ENCODE measurements at places on chromosomes 2 and 18.

DNA sequence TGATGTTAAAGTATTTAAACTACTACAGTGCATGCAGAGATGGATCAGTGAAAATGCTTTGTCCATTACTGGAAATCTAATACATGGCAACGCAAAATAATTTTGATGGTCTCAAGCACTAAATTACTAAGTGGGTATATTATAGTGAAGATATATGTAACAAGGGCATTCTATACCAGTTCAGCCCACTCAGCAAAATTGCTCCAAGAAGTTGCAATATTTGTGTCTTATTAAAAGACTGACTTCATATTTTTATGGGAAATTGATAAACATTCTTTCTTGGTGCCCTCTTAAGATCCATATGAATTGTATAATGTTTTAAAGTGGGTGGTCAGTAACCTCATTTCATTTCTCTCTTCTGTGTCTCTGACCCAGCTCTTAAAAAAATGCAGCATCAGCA lies 343.1 kb upstream of the MEX3C start:
- DNase-seq, result no peak

DNA sequence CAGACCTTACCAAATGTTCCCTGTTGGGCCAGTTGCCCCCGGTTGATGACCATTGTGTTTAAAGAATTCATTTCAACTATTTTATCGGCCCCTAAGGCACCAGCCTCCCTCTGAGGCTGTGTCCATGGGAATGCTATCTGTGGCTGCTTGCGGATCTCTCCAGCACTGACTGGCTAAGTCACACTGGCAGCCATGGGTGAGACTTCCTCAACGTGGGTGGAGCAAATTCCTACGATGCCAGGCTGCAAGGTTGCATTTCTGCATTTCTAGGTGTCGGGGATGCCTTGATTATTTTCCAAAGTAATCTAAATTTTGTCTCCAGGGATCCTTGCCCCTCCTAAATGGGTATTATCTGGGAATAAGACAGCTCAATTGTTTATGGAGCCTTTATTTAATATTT lies 6.2 kb downstream of the CXCR4 start:
- no peak for DNase-seq

GRCh38 chr2:39127973-39128372 lies 7.1 kb upstream of the SOS1 start:
- DNase-seq, result no peak

GRCh38 chr2:127302168-127302567 lies 8.2 kb upstream of the ERCC3 start:
- no peak for DNase-seq

GRCh38 chr2:218010140-218010983 lies 7.6 kb upstream of the TNS1 start:
- no peak for DNase-seq

DNA sequence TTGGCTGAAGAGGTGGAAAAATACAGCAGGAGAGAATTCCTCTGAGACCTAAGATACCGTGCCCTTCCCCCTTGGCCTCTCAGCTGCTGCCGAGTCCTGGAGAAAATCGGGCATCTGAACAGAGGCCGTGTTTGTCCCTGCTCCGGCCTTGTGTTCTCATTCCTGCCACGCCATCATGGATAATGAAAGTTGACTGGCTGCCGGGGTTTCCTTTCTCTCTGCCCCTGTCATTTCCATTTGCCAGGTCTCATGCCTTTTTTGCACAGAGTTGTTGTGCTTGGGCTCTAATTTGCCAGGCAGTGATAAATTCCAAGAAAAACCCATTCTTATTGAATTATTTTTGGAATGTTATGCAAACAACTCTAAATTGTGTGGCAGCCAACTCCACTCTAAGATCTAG lies 496.9 kb upstream of the TNP1 start:
- no peak for DNase-seq

- DNase-seq, result no peak
These were observed 51.7 kb upstream of the DAPL1 start for GRCh38 chr2:158743466-158743865.

DNA sequence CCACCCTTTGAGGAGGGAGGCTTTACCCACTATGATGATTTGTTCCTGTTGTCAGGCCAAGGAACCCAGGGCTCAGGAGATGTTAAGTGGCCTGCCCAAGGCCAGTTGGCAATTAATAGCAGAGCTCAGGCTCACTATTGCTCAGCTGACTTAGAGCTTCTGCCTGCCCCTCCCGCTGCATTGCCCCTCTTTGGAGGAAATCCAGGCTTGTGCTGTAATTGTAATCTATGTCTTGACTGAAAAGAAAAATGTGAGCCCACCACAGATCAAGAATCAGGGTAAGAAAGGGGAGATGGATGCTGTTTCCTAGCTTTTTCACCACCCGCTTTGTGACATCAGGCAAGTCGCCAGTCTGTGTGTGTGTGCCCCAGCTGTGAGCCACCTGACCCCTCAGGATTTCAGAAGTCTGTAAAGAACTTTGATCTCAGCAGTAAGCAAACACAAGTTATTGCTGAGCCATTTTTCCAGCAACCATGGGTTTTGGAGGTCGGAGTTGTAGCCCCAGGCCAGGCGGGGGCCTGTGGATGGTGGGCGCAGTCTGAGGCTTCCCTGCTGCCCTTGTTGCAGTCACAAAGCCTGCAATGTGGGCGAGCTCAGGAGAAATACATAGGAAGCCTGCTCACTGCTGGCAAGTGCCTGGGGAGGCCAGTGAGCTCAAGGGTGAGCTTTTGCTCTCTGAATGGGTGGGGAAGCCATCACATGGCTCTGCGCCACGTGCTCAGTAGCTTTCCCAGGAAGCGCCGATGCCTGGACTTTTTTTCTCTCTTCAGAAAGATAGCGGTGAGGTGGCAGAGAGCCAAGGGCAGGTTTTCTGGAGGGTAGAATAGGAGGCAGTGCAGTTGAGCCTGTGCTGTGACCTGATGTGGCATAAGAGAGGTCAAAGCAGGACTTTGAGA lies 6.1 kb downstream of the CABLES1 start:
- no peak for DNase-seq

- DNase-seq, result no peak
These were observed 1.7 kb downstream of the FOSL2 start for GRCh38 chr2:28394331-28394877.

- DNase-seq, result no peak
These were observed 304.1 kb upstream of the FAM98A start for GRCh38 chr2:33903215-33903614.

DNA sequence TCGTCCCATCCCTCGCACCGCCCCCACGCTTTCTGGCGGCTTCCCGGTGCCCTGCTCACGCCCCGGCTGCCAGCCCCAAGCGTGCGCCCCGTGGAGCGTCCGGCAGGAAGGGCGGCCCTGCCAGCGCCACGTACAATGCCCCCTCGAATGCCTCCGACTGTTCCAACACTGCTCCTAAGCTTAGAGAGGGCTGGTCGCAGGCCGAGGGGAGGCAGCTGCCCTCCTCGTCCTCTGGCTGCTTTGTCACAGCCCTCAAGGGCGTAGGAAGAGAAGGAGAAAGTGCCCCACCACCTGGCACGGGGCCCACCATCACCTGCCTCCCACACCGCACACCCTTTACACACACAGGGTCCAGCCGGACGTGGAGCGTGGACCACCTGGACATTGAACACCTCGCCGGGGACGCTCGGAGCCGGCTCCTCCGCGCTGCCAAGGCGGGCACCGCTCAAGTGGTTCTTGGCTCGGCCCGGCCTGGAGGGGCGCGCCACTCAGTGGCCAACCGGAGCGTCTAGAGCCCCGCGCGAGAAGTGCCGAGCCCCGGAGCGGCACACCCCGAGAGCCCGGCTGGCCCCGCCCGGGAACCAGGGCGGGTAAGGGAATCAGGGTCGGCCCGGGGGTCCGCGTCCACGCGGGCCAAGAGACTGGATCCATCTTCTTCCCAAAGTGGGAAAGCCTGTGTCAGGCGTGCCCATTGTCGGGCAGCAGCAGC lies 830 bp downstream of the DNER start:
- DNase-seq, result no peak

DNA sequence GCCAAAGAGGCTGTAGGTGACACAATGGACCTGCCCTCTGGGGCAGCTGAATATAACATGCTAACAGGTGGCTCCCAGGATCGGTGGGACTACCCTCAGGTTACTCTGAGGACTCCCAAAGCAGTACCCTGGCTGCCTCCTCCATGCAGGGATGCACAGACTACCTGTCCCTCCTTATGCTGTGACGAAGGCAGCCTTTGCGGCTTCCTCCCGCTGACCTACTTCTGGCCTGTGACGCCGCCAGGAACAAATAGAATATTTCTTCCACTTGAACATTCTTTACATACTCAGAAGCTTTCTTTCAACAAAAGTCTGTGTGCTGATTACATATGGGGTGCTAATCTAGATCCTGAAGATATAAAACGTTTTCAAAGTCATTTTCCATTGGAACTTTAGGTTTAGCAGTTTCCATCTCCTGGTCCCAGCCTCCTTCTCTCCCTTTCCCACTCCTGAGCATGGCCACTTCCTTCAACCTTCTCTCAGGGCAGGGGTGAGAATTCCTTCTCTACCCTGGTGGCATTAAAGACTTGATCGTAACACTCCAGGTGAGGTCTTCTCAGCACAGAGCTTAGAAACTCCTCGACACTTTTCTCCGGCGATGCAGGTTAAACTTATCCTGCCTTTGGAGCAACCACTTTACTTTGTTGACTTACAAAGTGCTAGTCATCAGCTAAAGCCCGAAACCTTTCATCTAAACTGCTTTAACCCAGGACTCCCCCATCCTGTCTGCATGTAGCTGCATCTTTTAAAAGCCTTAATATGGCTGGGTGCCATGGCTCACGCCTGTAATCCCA lies 58.9 kb upstream of the STK17B start:
- no peak for DNase-seq

GRCh38 chr2:101619191-101619591 lies 78.3 kb upstream of the MAP4K4 start:
- no peak for DNase-seq

GRCh38 chr2:162082036-162082435 lies 8.0 kb upstream of the DPP4 start:
- no peak for DNase-seq

DNA sequence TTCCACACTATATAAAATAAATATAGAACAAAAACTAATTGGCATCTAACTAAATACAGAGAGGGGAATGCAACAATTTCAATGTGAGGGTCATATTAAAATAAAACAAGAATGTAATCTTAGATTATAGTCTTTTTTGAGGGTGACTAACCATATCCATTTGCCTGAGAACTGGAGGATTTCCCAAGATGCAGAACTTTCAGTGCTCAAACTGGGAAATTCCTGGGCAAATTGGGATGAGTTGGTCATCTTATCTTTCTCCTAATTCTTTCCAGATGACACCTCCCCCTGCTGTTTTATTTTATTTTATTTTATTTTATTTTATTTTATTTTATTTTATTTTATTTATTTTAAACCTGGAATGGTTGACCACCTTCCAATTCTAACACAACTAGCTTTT lies 846.2 kb downstream of the SLC4A3 start:
- no peak for DNase-seq

GRCh38 chr2:20048488-20049448 lies 2.7 kb downstream of the LAPTM4A start:
- DNase-seq, result no peak

GRCh38 chr2:235287375-235287733 lies 206.5 kb upstream of the AGAP1 start:
- DNase-seq, result no peak

- no peak for DNase-seq
These were observed 971 bp upstream of the FBXO41 start for GRCh38 chr2:73285159-73285739.

- DNase-seq, result no peak
These were observed 17.7 kb downstream of the ROCK2 start for GRCh38 chr2:11326677-11327211.

DNA sequence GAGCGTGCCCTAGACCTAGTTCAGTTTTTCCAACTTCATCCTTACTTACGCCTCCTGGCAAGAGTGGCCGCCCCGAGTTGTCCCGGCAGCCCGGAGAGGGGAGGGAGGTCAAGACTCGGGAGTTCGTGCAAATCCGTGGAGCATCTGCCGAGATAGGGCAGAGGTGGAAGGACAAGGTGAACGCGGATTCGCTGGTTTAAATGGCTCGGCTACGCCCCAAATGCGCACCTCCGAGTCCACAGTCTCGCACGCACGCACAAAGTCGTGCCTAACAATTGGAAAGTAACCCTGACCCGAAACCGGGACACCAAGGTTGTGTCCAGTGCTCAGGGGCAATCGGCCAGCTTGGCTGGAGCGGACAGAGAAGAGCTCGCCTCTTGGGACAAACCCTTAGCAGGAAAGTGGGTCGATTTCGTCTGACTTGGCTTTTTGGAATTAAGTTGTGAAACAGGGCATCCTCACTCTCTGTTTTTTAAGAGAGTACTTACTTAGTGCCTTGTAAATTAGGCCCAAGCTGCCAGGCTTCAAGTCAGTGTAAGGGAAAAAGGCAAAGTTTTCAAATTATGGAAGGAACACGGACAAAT lies 726 bp upstream of the SS18 start:
- DNase-seq, result no peak

GRCh38 chr2:198518935-198519334 lies 714.5 kb downstream of the PLCL1 start:
- DNase-seq, result no peak

DNA sequence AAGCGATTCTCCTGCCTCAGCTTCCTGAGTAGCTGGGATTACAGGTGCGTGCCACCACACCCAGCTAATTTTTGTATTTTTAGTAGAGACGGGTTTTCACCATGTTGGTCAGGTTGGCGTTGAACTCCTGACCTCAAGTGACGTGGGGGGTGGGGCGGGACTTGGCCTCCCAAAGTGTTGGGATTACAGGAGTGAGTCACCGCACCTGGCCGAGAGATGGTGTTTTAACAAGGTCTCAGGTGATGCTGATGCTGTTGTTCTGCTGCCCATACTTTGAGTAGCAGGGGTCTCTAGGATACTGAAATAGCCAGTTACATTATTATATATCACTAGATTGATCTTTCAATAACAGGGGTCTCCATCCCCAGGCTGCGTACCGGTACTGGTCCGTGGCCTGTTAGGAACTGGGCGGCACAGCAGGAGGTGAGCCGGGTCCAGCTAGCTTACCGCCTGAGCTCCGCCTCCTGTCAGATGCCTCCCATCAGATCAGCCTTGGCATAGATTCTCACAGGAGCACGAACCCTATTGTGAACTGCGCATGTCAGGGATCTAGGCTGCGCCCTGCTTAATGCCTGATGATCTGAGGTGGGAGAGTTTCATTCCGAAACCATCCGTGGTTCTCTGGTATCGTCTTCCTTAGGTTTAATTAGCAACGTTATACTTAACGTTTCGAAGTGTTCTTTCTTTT lies 48.3 kb upstream of the SLC38A11 start:
- DNase-seq, result no peak

DNA sequence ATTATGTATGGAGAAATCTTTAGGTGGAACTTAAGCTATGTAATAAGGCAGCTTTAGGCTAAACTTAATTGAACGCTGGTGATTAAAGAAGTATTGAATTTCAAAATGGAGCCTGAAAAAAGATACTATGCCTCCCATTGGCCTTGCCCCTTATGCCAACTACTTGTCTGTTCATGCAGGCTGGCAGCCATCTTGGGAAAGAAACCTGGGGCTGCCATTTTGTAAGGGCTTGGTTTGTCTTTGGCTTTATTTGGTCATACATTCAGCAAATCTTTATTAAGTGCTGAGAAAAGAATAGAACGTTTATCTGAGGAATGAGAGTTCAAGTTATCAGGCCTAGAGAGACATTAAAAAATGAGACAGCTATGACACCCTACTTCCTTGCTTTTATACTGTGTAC lies 231.3 kb downstream of the KCNE4 start:
- DNase-seq, result no peak

Data from stimulated activated CD8-positive, alpha-beta memory T cell treated with anti-CD3 and anti-CD28 coated beads, Interleukin-15, amount 100 ng/mL, for 24 hours (primary cell).